ENCODE measurements at places on chromosomes 16 and 17. TPM values are rescaled to one million over a fixed set of nuclear protein-coding genes. Genes with fewer than 3 reads are reported as not detected.

DNA sequence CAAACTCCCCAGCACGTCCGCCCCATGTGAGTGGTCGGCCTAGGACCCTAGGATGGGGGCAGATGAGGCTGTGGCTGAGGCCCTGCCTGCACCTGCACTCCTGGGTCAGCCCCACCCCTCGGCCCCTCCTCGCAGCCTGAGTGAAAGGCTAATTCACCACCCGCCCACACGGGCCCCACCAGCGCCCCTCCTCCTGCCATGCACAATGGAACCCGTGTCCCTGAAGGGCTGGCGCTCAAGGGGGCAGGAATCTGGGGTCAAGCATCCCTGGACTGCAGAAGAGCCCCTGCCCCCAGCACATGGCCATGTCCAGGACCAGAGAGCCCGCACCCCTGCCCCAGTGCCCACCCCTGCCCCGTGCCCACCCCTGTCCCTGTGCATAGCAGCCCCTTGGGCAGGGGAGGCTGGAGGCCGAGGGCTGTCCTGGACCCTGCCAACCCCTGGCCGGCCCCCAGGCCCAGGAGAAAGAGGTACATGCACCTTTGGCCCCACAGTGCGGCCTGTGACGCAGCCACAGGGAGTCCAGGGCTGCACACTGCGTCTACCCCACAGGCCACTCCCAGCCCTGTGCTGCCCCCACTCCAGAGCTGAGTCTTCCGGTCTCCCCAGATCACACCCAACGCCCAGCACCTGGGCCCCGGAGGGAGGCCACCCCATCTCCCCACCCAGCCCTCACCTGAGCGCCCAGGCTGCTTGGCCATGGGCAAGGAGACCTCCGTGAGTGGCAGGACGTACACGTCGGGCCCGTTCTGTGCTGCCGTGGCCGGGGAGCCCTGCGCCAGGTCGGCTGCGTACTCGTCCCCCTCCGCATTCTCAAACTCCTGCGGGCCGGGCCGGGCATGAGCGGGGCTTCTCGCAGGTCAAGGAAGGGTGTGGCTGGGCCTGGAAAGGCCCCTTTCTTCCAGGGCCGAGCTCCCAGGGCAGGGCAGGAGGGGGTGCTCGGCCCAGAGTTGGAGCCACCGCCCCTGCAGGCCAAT is 34.6 kb upstream of the PVALEF start:
- DNase-seq, result peak; percentile 74

- no peak for DNase-seq
These were observed 10.1 kb upstream of the KRT28 start for GRCh38 chr17:40809721-40810421.

GRCh38 chr16:19882186-19882585 is 2.5 kb downstream of the GPRC5B start:
- no peak for DNase-seq

GRCh38 chr16:64841071-64841470 is 280.8 kb downstream of the CDH11 start:
- no peak for DNase-seq

DNA sequence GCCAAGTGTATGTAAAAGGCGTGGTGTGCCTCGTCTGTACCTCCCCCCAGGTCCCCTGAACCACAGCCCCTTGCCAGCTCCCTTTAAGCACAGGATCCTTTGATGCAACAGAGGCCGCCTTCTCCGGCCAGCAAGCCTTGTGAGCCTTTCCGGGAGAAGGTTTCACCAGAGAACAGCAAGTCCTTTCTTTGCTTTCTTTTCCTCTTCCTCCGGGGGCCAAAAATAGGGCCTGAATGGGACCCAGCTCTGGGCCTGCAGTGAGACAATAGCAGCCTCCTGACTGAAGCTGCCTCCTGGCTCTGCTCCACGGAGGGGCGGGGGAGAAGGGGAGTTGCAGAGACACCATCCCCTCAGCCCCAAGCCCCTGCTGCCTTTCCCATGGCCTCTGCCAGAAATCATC is 9.0 kb downstream of the ADGRG1 start:
- DNase-seq, result no peak

GRCh38 chr17:80169107-80169506 is 723 bp upstream of the CARD14 start:
- no peak for DNase-seq

- DNase-seq, result no peak
These were observed 9.0 kb downstream of the C16orf54 start for GRCh38 chr16:29736764-29737163.

DNA sequence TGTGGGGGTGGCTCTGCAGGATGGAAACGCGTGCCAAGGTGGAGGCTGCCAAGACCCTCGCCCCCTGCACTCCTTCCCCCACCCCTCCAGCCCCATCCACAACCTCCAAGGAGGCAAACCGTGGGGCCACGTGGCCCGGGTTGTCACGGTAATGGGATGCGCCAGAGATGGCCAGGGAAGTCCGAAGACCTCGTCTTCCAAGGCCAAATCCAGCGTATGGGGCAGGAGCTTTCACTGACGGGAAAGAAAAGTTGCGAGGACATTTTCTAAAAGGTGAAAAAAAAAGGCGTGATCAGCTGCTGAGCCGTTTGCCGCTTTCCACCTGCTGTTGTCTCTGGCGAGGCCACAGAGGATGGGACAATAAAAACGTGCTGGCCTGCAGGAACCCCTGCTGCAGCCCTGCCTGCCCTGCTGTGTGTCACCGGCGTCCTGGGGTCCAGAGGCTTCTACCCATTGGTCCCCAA is 28.3 kb upstream of the GSE1 start:
- no peak for DNase-seq

GRCh38 chr17:65754081-65754480 is 192.6 kb upstream of the AXIN2 start:
- DNase-seq, result no peak

DNA sequence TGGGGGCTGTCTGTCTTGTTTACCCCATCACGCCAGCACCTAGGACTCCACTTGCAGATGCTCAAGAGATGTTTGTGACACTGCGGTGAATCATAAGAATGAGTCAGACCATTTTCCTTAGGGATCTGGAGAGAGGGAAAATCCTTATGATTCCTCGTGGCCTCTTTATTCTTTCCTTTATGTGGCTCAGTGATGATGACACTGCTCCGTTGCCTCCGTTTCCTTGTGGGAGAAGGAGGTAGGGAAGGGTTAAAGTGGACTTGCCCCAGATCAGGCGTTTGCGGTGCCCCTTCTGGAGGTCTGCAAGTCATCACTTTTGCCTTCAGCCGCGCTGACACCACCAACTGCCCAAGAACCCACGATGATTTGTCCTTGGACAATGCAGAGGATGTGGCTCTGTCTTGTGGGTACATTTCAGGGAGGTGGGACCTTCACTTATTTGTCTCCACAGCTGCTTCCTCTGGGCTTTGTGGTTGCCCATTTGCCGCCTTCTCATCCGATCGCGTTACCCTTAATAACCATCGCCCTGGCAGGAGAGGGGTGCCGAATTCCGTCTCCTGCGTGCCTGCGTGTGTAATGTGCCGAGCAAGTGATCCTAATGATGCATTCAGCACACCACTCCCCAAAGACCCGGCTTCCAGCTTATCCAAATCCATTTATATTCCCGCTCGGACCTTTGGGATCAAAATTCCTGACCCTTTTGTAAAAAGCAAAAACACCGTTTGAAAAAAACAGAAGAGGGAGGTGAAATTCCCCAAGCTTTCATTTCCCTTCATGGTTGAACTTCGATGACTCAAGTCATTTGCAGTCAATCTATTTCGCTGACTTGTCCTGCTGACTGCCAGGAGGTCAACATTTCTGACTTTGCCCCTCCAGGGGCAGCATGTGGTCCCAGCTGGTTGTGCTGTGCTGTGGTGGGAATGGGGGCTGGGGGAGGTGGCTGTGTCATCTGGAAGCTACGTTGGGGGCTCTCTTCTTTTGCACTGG is 87.2 kb upstream of the IRX3 start:
- DNase-seq, result no peak

GRCh38 chr16:53576210-53576609 is 73.2 kb upstream of the AKTIP start:
- DNase-seq, result no peak

GRCh38 chr16:17271687-17272086 is 199.1 kb downstream of the XYLT1 start:
- no peak for DNase-seq

DNA sequence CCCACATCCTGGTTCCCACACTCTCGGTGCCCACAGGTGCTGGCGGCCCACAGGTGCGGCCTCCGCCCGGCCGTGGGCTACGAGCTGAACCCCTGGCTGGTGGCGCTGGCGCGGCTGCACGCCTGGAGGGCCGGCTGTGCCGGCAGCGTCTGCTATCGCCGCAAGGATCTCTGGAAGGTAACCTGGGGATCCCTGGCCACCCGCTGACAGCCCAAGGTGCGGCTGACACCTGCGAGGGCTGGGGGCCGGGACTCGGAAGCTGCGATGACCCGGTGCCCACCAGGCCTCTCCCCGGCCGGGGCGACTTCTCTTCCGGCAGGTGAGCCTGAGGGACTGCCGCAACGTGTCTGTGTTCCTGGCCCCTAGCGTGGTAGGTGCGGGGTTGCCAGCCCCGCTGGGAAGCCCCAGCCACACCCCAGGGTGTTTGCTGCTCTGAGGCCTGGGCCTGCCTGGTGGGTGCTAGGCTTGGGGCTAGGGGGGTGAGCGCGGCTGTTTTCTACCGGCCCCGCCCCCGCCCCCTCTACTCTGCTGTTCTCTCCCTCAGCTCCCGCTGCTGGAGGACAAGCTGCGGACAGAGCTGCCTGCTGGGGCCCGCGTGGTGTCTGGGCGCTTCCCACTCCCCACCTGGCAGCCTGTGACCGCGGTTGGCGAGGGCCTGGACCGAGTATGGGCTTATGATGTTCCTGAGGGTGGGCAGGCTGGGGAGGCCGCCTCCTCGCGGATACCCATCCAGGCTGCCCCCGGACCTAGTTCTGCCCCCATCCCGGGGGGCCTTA is 1.0 kb downstream of the ANTKMT start:
- no peak for DNase-seq

- DNase-seq, result no peak
These were observed 2.2 kb upstream of the TOX3 start for GRCh38 chr16:52549011-52549692.

The TBC1D26 gene
- not detected for total RNA-seq

The FBF1 gene
- total RNA-seq, result 7.4 TPM

The SAT2 gene
- 5.4 TPM for total RNA-seq

The CHST4 gene
- total RNA-seq, result 6.6 TPM

The SPATA32 gene
- total RNA-seq, result not detected

The CPHXL2 gene
- not detected for total RNA-seq

The MYH11 gene
- not detected for total RNA-seq

All from HT-29 (cell line).